ENCODE measurements at places on chromosomes 1 and 21.

DNA sequence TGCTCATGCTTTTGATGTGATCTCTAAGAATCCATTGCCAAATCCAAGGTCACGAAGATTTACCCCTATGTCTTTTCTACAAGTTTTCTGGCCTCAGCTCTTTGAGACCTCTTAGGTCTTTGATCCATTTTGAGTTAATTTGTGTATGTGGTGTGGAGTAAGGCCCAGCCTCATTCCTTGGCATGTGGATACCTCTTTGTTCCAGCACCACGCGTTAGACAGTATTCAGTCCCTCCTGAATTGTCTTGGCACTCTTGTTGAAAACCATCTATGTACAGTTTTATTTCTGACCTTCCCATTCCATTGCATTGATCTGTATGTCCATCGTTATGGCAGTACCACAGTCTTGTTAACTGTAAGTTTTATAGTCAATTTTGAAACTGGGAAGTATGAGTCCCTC, 8.0 kb upstream of the FTCD start:
- DNase-seq: no peak

- DNase-seq: no peak
Measured at GRCh38 chr21:34116569-34116968, 43.2 kb downstream of the MRPS6 start.

GRCh38 chr1:202104073-202104472, 18.6 kb upstream of the GPR37L1 start:
- DNase-seq: no peak

- no peak for DNase-seq
Measured at GRCh38 chr1:9737057-9737456, 85.5 kb downstream of the PIK3CD start.

DNA sequence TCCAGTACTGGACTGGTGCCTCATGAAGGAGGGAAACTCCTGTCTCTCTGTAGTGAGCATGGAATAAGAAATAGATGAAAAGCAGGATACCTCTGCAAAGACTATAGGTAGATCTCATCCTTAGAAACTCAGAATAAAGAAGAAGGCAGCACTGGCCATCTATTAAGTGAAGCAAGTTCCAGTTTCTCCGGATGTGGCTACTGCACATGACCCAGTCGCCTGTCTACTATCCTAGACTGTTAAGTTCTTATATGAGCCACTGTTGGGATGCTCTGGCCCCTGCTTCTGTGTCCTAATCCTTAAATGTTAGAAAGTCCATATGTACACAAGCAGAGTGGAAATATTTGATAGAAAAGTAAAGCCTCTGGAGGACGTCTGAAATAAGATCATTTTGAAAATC, 2.2 kb downstream of the FASLG start:
- no peak for DNase-seq

DNA sequence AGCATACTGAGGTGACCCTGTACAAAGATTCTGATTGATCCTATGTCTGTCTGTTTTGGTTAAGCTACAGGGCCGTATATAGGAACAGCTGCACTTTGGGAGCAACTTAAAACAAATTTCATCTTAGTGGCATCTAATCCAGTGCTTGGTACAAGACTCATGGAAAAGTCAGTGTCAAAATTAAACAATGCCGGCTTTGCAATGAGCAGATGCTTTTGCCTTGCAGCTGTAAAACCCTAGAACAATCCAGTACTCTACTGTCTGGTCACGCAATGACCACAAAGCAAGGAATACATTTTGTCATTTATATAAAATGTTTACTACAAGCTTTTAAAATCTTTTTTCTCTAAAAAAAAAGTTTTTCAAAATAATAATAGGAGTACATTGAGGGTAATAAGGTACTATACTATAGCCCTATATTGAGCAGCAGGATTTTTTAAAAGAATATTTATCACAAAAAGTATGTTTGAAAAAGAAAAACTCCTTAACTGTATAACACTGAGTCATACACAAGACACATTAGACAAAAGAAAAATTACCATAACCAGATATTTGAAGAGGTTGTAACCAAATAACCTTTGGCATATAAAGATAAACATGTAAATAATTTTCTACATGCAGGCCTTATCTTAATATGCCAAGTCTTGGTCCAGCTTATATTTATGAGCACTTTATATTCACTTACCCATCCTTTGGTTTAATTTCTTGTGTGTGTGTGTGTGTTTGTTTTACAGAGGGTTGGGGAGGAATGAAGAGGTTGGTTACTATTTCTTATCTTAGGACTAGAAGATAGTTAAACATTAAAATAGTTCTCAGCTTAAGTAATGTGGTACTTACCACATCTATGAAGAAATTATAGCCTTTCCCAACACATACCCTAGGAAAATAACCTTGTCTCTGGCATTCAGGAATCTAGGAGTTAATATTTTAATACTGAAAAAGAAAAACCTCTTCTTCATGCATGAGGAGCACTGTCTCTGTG, 262.3 kb downstream of the FAF1 start:
- no peak for DNase-seq

DNA sequence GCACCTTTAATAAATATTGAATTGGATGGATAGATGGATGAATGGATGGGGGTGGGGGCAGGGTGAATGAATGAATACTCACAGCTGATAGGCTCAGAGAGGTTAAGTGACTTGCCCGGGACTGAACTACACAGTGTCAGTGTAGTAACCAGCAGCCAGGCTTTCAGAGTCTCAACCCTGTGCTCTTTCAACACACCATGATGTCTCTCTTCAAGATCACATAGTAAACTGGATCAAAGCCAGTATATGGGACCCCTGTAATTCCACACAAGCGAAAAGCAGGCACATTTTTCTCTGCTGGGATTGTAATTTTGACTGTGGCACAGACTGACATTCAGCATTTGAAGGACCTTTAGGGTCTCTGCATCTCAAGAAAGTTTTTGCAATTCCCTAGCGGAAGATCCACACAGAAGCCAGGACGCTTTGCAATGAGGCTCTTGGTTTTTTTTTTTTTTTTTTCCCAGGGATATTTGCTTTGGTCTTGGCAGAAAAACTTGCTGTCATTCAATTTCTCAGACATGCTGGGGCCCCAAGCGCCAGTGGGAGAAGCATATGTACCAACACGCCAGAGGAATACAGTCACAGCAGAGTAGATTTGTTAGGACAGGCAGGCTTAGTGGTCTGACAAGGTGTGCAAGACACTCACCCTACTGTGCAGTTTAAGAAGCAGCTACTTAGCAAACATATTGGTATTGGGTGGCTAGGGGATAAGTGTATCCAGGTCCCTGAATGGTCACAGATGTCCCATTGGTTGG, 213.1 kb upstream of the CAMK1G start:
- DNase-seq: no peak

DNA sequence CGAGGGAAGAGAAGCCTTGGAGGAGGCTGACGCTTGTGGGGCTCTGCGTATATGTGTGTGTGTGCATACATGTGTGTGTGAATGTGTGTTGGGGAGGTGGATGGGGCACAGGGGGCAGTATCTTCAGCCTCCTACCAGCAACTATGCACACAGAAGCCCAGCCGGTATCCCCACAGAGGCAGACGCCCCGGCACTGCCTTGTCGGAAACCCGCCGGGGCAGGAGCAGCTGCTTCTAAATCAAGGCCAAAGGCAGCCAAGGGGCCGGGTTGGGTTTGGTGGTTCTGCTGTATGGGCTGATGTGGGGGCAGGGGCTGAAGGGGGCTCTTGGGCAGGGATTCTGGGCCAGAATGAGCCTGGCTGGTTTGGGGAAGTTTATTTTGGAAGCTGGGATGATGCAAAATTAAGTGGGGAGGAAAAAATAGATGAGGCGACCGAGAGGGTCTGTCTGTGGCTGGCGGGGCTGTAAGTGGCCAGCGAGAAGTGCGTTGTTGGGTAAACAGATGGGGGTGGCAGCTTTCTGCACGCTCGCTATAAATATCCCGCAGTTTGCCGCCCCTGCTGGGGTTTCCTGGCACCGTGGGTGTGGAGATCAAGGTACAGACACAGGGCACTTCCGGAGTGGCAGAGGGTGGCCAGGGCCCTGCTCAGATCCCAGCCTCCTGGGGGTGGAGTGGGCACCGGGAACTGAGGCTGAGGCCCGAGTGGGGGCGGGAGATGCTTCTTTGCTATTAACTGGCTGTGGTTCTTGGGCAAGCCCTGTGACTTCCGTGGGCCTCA, 11.0 kb upstream of the WNT4 start:
- no peak for DNase-seq

DNA sequence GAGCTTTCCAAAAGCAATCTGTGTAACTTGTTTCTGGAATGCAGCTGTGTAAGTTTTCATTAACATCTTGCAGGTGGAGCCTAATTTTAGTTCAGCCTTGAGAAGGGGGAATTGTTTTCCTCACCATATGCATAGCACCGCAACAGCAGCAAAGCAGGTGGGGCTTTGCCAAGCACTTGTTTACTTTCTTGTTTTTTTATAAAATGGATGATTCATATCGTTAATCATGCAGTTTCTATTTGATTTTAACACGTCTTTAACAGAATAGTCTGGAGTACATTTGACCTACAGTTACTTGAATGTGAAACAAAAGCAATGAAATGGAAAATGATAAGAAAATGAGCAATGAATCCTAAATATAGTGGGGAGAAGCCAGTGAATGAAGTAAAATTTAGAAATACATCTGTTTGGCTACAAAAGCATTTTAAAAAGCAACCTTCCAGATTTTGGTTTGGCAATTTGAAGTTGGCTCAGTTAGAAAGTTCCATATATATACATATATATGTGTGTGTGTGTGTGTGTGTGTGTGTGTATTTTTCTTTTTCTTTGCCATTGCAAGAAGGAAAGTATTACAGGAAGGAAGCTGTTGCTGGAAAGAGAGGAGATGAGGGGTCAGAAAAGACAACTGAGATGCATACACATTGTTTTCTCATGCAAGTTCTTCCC, 119.0 kb upstream of the ADGRL2 start:
- no peak for DNase-seq
